Cerebellar cortex (tissue), 1 donor: ENCODE measurements at places on chromosomes 5 and 9.
A peak's percentile ranks its signal among the peaks of the same experiment; 100 is the strongest.

GRCh38 chr5:73513996-73514395, 15.8 kb downstream of the BTF3 start:
- DNase-seq = no peak

GRCh38 chr9:6877671-6878161, 119.9 kb downstream of the KDM4C start:
- no peak for DNase-seq

- no peak for DNase-seq
Observed at GRCh38 chr5:151153300-151153699, 4.3 kb downstream of the ANXA6 start.

- no peak for DNase-seq
Observed at GRCh38 chr5:148897842-148898241, 71.4 kb downstream of the ADRB2 start.

GRCh38 chr9:130235558-130236435, 29.8 kb upstream of the HMCN2 start:
- DNase-seq = peak; percentile 80
